ENCODE measurements at places on chromosomes 12 and 14.
A peak's percentile ranks its signal among the peaks of the same experiment; 100 is the strongest.

GRCh38 chr12:105523164-105524057 lies 192.9 kb downstream of the C12orf75 start:
- peak; percentile 62 for DNase-seq

GRCh38 chr12:117527479-117527855 lies 166.0 kb upstream of the NOS1 start:
- no peak for DNase-seq

- no peak for DNase-seq
Observed at GRCh38 chr14:24315243-24315806, 4.0 kb downstream of the LTB4R start.

DNA sequence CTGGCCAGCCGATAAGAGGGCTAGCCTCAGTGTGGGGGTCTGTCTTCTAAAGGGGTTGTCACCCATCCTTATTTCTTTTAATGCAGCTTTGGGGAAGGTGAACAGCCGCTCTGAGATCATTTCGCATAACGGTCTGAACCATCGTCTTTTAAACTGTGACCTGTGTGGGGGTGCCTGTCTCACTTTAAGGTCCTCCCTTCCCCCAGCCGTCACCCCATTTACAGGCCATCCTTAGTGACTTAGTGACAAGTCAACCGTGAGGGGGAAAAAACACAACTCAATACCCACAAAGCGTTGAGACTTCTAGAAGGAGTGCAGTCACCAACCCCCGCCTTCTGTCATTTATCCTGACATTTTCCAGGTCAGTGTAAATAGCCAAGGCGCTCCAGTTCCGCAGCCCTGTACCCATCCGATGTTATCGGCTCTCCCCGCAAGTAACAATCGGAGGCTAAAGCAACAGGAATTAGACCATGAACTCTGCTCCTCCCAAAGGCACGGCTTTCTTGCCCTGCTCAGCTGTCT lies 505 bp upstream of the DENND5B start:
- DNase-seq = no peak

GRCh38 chr12:92486443-92487137 lies 216.2 kb upstream of the PLEKHG7 start:
- no peak for DNase-seq

- no peak for DNase-seq
Observed at GRCh38 chr12:87117526-87117925, 861.3 kb upstream of the MGAT4C start.

All from mucosa of descending colon (tissue), 3 donors.